ENCODE measurements at places on chromosomes 2 and 18. TPM values are rescaled to one million over a fixed set of nuclear protein-coding genes. Genes with fewer than 3 reads are reported as not detected.

Gene TMEM163
- total RNA-seq = 0.94 TPM

Gene IL1F10
- total RNA-seq = not detected

Gene ING5
- total RNA-seq = 43.1 TPM

Gene CDH19
- total RNA-seq = not detected

Gene IKZF2
- total RNA-seq = 4.2 TPM

Gene MEIS1
- 0.48 TPM for total RNA-seq

Gene MOGAT1
- 0.62 TPM for total RNA-seq

Gene ADRA2B
- 6.3 TPM for total RNA-seq

Gene REG3G
- total RNA-seq = 0.30 TPM

Gene SERPINB10
- total RNA-seq = not detected

Gene TMEM198
- 7.3 TPM for total RNA-seq

Gene DRC1
- not detected for total RNA-seq

Gene DSG2
- total RNA-seq = 117 TPM

Gene DNAJC5G
- total RNA-seq = 0.18 TPM

Gene DSG4
- total RNA-seq = not detected

Gene ICOS
- total RNA-seq = 0.07 TPM

Gene KCNIP3
- 2.1 TPM for total RNA-seq

Gene COL4A3
- 1.1 TPM for total RNA-seq

Gene FOXI3
- total RNA-seq = 13.5 TPM

Gene CD8B2
- not detected for total RNA-seq

Gene MAP2
- total RNA-seq = 3.7 TPM

Gene CCDC68
- 0.23 TPM for total RNA-seq

Gene FASTKD2
- 33.7 TPM for total RNA-seq

Gene CACNB4
- 6.9 TPM for total RNA-seq

Gene TNFRSF11A
- total RNA-seq = 4.7 TPM

Gene ASB1
- total RNA-seq = 39.1 TPM

Gene AGXT
- 0.16 TPM for total RNA-seq

Gene IL1A
- 0.42 TPM for total RNA-seq

Gene GPD2
- 32.2 TPM for total RNA-seq

Gene ATG9A
- total RNA-seq = 48.4 TPM

Gene UGT1A5
- not detected for total RNA-seq

Gene LIPG
- total RNA-seq = 6.8 TPM

Gene ASXL3
- 0.35 TPM for total RNA-seq

Gene GRB14
- total RNA-seq = 14.9 TPM

Gene BOD1L2
- not detected for total RNA-seq

Gene GREB1
- 31.9 TPM for total RNA-seq

Gene SERPINB4
- total RNA-seq = 0.53 TPM

Gene NPPC
- 0.98 TPM for total RNA-seq

Gene RAB17
- 140 TPM for total RNA-seq

Gene SERPINB5
- total RNA-seq = 0.18 TPM

Gene PROKR1
- total RNA-seq = 4.4 TPM

Gene EIF5B
- 68.8 TPM for total RNA-seq

Gene PGAP1
- 25.2 TPM for total RNA-seq

Gene MFF
- 78.2 TPM for total RNA-seq
